ENCODE measurements at places on chromosomes 2 and 18.

- no peak for DNase-seq
These were observed 216.5 kb downstream of the CDCA7 start for GRCh38 chr2:173571021-173571821.

- no peak for DNase-seq
These were observed 133.4 kb downstream of the RTP5 start for GRCh38 chr2:242002944-242003343.

- no peak for DNase-seq
These were observed 35.4 kb downstream of the SCN7A start for GRCh38 chr2:166458674-166459073.

DNA sequence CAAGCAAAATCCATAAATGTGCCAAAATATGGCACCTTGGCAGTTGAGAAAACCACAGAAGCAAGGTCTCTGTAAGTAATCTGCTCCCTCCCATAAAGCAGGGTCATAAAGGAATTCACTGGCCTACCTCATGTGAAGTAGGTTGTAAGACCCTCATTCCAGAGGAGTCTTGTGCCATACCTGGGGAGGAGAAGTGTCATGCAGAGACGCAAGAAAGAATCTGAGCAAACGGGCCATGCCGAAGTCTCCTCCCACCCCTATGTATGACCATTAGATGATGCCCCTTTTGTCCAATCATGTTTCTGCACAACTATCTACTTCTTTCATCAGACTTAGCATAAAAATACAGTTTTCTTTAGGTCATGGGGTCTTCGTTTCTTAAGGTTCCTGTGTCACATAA is 14.6 kb downstream of the NMUR1 start:
- no peak for DNase-seq

DNA sequence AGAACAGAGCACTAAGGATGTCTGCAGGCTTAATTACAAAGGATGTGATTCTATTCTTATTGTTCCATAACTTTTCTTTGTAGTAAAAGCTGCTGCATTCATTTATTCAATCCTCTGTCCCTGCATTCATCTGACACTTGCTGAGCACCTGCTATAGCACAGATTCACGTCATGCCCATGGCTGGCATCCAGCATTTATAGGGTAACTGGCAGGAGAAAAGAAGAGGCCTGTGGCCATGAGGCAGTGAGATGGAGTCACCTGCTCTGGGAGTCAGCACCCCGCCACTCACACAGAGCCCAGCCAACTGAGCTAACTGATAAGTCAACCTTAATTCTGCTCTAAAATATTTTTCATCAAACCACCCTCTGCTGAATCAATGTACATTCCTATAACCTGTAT is 18.3 kb upstream of the CDC42EP3 start:
- DNase-seq, result no peak

- no peak for DNase-seq
These were observed 223.0 kb downstream of the UBE2E3 start for GRCh38 chr2:181203412-181203811.

DNA sequence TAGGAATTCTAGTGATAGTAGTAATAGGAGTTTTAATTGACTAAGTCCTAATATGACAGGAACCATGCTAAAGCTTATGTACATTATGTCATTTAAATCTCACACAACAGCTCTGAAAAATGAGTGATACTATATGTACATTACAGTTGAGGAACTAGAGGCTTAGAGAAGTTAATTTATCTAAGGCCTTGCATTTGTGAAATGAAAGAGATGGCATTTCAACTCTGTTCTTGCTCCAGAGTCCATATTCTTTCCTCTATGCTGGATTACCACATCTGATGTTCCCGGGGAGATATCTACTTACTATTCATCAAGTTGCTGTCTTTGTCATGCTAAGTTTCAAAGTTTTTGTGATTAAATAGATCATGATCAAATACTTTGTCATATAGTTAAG is 5.7 kb downstream of the AGPS start:
- DNase-seq, result no peak

All from stimulated activated CD8-positive, alpha-beta memory T cell treated with anti-CD3 and anti-CD28 coated beads, Interleukin-12 subunit alpha, Interleukin-12 subunit beta, amount 100 ng/mL, for 4 hours (primary cell).